ENCODE measurements at places on chromosomes 1 and 21.

DNA sequence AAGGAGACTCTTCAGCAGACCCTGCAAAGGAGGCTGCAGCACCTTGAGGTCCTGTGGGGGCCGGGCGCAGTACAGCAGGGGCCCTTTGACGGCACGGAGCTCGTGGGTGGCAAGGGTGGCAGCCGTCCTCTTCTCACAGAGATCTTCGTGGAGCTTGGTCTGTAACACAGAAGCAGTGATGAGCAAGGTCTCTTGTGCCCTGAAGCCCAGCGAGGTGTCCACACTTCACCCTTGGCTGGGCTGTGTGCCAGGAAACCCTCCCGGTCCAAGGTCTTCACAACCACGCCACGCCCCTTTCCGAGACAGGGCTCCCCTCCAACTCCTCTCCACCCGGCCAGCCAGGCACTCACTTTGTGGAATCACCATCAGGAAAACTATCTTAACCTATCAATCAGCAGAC, 11.3 kb downstream of the LRRC47 start:
- no peak for DNase-seq

GRCh38 chr1:30773722-30774358, 16.3 kb upstream of the LAPTM5 start:
- no peak for DNase-seq

DNA sequence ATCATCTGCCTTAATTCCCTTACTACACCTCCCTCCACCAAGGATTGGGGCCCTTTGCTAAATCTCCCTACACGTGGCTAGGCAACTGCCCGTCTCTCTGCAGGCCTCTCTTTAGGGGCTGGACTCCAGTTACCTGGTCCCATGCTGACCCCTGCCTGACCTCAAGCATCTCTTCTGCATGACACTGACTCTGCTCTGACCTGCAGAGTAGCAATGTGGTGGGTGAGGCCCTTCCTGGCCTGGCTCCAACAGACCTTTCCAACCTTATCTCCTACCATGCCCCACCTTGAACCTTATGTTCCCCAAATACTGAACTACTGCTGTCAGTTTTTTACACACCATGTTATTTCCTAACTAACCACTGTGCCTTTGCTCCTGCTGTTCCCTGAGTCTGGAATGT, 45.9 kb upstream of the EPS15 start:
- DNase-seq = no peak

GRCh38 chr1:145845144-145845513, 301 bp upstream of the NUDT17 start:
- no peak for DNase-seq

- no peak for DNase-seq
These were observed 222.0 kb downstream of the TOMM20 start for GRCh38 chr1:234906654-234907053.

DNA sequence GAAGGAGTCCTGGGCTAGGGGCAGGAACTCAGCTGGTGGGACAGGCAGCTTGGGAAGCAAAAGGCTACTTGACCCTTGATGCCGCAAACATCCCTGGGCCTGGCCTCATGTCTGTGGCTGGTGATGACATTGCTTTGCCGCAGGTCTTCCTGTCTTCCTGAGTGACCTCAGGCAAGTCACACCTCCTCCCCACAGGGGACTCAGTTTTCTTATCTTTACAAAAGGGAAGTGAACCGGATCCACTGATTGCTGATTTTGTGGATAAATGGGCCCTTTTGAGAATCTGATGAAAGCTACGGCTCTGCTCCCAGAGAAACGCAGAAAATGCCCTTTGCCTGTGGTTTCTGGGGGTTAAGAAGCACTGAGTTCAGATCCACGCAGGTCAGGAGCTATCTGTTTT, 20.7 kb downstream of the PLOD1 start:
- DNase-seq = no peak

DNA sequence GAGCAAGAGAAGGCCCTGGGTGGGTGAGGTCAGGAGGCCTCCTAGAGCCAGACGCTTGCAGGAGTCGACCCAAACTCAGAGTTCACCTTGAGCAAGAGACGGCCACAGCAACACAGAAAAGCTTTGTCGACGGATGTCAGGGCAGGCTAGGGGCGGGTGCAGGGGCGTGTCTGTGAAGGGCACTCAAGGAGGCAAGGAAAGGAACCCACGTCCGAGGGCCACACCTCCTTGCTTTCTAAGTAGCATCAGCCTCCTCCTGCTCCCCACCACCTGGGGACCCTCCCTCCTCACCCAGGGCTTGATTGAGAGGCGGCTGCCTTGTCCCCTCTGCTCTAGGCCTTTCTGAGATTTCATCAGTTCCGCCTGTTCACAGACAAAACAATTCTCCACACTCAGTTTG, 92.1 kb downstream of the OMA1 start:
- DNase-seq = no peak

DNA sequence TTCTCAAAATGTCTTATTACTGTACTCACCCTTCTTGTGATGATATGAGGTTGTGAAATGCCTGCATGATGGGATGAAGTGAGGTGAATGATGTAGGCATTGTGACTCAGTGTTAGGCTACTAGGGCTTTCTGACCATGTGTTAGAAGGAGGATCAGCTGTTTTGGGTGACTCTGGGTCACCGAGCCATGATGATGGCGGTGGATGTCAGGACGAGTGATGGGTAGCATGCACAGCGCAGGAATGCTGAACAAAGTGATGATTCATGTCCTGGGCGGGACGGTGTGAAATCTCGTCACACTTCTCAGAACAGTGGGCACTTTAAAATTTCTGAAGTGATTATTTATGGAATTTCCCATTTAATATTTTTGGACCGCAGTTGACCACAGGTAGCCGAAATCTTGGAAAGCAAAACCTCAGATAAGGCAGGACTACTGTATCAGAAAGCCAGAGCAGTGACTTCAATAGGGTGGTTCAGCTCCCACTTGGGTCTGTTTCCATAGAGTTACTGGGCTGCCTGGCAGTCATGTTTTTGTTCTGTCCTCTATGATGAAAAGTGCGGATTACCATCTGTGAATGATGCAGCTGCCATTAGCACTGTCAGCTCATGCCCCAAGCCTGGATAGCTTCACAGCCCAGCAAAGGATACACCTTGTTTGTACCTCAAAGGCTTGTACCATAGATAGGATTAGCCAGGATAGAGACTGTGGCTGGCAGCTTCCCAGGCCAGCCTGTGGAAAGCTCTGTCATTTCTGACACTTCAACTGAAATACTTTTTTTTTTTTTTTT, 26.6 kb downstream of the IL6R start:
- DNase-seq = no peak

- DNase-seq = no peak
These were observed 572 bp downstream of the FUCA1 start for GRCh38 chr1:23867542-23867894.

DNA sequence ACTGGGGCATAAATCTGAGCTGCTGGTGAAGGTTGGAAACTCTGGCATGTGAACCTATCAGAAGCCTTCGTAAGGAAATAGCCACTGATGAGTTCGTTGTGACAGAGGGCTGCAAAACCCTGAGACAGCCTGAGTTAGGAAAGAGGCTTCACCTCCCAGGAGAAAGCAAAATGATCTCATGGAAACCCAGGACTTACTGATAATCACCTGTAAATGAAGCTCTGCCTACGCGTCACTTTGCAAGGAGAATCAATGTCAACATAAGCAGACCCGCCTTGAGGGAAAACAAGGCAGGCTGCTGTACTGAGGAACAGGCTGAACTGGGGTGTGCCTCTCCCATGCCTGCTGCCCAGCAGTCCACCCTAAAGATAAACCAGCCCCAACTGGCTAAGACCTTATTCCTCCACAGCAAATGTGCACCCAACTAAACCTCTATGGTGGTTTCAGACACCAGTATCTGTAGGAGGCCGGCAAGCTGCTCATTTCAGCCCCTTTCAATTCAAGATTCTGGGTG, 46.8 kb upstream of the SLC44A3 start:
- no peak for DNase-seq

GRCh38 chr1:160645386-160646130, 1.3 kb downstream of the SLAMF1 start:
- no peak for DNase-seq

DNA sequence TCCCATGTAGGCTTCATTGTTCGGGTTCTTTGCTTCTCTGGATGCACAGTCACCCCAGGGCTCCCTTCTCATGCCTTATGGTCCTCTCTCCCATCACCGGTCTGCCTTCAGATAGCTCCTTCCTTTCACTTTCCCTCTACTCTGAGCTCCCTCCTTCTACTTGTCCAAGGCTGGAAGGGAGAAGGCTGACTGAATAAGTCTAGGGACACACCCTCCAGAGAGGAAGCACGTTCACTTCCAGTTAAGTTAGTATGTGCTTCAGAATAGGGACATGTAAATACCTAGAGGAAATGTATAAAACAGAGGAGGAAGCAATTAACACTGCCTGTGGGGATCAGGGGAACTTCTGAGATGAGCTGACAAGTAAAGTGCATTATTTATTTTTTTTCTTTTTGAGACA, 23.5 kb downstream of the CXADR start:
- no peak for DNase-seq

DNA sequence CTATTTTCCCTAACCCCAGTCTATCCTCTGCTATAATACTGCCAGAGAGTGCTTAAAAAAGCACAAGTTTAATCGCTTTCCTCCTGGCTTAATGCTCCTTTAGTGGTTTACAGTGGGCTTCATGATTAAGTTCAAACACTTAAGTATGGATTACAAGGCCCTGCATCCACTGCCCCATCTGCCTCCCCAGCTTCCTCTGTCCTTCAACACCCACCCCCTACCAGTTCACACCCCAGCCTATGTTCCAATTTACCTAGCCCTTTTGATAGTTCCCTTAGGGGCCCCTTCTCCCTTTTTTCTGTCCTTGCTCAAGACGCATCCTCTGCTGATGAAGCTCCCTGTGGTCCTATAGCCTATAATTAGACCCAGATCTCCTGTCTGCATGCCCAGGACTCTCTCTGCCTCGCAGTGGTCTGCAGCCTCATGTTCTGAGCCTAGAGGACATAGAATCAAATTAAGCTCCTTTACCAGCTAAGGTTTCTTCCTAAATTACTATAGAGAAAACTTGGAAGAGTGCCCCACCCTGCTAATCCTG, 212.5 kb downstream of the FGGY start:
- DNase-seq = no peak

GRCh38 chr1:78047631-78048030, 1.9 kb downstream of the GIPC2 start:
- DNase-seq = no peak

GRCh38 chr1:236471096-236471495, 52.7 kb upstream of the LGALS8 start:
- no peak for DNase-seq

- DNase-seq = no peak
These were observed 5.3 kb downstream of the DAP3 start for GRCh38 chr1:155694167-155694566.

DNA sequence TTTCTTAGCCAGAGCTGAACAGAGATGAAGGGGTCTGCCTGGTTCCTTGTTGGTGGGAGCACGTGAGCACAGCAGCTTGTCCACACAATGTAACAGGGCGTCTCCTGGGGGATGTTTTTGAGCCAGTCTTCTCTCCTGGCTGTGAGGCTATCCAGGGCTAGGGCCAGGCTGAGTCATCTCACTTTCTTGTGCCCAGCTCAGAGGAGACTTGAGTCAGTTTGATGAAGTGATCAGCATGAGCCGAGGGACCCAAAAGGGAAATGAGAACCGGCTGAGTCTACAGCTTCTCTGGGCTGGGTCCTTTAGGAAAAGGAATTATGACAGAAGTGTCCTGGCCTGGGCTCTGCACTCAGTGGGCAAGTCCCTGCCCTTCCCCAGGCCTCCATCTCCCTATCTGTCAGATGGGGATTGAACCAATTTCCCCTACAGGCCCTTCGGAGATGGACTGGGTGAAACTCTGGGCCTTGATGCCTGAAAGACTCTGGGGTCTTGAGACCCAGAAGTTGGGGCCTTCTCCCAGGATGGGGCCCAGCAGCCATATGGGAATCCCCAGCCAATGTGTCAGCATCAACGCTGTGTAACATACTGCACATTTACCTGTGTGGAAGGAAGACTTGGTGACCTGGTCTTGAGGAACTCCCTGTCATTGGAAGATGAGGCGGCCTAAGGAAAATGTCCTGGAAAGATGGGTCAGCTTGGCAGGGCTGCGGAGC, 36.6 kb downstream of the DMRTB1 start:
- no peak for DNase-seq

DNA sequence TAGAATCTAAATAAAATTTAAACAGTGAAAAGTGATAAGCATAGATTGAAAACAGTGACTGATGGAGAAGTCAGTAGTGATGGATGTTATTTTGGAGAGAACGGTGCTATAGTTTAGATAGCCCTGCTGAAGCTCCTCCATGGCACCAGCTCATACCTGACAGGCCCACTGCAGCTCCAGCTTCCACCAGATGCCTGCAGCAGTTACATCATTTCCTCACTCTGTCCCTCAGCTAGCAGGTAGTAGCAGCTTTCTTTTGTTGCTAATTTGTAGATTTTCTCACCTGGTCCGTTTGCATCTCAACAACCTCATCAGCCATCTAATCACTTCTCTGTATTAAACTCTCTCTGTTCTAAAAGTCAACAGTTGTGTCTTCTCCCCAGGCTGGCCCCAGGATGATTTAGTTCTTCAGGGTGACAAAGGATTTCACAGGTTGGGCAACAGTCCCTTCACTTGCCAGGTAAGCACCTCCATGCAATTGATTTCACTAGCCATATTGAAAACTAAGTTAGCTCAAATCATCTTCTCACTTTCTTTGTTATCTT, 128.3 kb downstream of the LMX1A start:
- no peak for DNase-seq

GRCh38 chr1:1892079-1892762, 1.3 kb upstream of the GNB1 start:
- DNase-seq = no peak

DNA sequence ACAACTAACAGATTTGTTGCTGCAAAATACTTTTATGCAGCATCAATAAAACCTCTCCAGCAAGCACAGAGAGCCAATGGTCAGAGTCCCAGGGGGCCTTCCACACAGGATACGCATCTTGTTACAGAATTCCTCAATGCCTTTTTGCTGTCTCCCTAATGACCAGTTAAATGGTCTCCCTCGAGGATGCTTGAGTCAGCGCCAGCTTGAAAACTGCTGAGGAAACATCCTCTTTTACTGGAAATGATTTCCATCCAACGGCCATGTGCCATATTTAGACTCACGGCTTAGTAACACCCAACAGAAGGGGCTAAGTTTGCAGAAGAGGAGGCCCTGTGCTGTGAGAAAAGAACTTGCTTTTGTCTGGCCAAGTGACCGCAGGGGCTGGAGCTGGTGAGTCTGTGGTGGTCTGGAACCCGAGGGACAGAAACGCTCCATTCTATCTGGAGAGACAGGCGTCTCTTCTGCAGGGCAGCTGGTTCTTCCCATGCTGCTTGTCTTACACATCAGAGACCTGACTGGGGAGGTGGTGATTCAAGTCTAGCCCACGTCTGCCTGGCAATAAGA, 496.4 kb downstream of the SETD4 start:
- no peak for DNase-seq

All from stimulated activated CD8-positive, alpha-beta memory T cell treated with anti-CD3 and anti-CD28 coated beads, Interleukin-15, amount 100 ng/mL, for 1 hour (primary cell).